Spleen (tissue), 13 donors: ENCODE measurements at places on chromosomes 2 and 18. TPM values are rescaled to one million over a fixed set of nuclear protein-coding genes. Genes with fewer than 3 reads are reported as not detected.

POMC gene
- polyA plus RNA-seq: 7.4 TPM

RESP18 gene
- polyA plus RNA-seq: not detected

SLC9A2 gene
- not detected for polyA plus RNA-seq

TDRD15 gene
- polyA plus RNA-seq: 0.02 TPM
